ENCODE measurements at places on chromosomes 2 and 18.

- DNase-seq: no peak
Measured at GRCh38 chr2:6958616-6959235, 41.5 kb downstream of the RNF144A start.

DNA sequence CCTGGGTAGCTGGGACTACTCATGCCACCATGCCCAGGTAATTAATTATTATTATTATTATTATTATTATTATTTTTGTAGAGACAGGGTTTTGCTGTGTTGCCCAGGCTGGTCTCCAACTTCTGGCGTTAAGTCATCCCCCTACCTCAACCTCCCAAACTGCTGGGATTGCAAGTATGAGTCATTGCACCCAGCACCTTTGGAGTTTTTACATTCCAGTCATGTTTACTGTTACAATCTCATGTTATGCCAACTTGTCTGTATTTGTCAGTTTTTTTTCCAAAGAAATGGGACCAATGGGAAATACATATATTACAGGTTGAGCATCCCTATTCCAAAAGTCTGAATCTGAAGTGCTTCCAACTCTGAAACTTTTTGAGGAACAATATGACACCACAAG, 903.8 kb downstream of the SLC4A3 start:
- DNase-seq: no peak

DNA sequence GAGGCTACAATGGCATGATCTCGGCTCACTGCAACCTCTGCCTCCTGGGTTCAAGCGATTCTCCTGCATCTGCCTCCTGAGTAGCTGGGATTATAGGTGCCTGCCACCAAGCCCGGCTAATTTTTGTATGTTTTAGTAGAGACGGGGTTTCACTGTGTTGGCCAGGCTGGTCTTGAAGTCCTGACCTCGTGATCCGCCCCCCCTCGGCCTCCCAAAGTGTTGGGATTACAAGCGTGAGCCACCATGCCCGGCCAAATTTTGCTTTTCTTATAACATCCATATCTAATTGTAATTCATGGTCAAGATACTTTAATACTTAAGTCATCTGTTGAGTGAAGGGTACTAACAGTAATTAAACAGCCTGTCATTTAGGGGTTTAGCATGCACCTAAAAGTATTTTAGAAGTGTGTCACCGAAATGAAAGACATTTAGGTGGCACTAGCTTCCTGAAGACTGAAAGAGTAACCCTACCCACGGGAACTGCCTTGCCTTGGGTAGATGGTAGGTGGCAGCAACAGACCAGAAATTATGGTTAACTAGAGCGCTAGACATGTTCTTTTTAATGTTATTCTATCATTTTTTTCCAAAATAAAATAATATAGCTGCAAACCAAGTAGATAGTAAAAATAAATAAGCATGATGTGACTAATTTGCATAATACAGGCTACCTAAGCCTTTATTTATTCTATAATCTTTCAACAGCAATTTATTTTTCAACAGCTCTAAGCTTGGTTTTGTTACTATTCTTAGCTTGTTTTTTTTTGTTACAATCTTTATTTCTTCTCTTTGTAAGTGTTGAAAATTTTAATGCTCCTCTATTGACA, 8.6 kb upstream of the ACYP2 start:
- DNase-seq: peak; percentile 61

- no peak for DNase-seq
Measured at GRCh38 chr2:97908208-97908676, 87.5 kb downstream of the TMEM131 start.

GRCh38 chr2:218889937-218890336, 9.3 kb downstream of the WNT10A start:
- DNase-seq: no peak

- no peak for DNase-seq
Measured at GRCh38 chr2:56587456-56587855, 403.7 kb downstream of the CCDC85A start.

- no peak for DNase-seq
Measured at GRCh38 chr2:221042926-221043325, 529.2 kb downstream of the EPHA4 start.

DNA sequence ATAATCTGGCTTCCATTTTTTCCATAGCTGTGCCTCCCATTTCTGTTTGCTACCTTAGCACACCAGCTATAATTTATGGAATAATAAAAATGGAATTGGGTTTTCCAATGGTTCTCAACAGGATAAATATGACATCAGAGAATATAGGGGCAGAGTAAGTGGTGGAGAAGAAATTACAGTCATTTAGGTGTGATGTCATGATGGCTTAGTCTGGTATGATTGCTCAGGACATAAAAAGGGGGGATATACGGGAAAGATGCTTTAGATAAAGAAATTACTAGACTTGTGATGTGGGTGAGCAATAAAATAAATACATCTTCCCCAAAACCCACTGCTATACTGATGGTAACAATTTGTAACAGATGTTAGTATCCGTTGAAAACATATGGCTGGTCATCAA, 21.6 kb upstream of the KIF5C start:
- DNase-seq: no peak

- peak; percentile 51 for DNase-seq
Measured at GRCh38 chr2:134460583-134460998, 206.7 kb downstream of the MGAT5 start.

DNA sequence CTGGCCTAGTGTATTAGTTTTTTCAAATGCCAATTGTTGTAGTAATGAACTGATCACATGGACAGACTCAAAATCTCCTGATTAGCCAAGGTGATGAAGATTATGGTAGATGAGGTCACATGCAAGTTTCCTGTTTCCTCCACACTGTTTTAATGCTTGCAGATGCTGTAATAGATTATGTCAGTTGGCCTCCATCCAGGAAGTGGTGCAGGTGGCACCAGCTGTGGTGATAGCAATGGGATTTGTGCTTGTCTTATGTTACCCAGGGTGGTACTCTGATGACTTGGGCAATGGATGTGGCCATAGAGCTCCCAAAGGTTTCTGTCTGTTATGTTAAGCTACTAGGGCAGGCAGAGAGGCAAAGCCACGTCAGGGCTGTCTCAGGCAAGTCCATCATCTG, 332.9 kb upstream of the DDX18 start:
- peak; percentile 97 for DNase-seq

GRCh38 chr18:4454537-4455112, 482 bp downstream of the DLGAP1 start:
- DNase-seq: no peak

- DNase-seq: no peak
Measured at GRCh38 chr2:187577310-187577709, 23.1 kb upstream of the TFPI start.

DNA sequence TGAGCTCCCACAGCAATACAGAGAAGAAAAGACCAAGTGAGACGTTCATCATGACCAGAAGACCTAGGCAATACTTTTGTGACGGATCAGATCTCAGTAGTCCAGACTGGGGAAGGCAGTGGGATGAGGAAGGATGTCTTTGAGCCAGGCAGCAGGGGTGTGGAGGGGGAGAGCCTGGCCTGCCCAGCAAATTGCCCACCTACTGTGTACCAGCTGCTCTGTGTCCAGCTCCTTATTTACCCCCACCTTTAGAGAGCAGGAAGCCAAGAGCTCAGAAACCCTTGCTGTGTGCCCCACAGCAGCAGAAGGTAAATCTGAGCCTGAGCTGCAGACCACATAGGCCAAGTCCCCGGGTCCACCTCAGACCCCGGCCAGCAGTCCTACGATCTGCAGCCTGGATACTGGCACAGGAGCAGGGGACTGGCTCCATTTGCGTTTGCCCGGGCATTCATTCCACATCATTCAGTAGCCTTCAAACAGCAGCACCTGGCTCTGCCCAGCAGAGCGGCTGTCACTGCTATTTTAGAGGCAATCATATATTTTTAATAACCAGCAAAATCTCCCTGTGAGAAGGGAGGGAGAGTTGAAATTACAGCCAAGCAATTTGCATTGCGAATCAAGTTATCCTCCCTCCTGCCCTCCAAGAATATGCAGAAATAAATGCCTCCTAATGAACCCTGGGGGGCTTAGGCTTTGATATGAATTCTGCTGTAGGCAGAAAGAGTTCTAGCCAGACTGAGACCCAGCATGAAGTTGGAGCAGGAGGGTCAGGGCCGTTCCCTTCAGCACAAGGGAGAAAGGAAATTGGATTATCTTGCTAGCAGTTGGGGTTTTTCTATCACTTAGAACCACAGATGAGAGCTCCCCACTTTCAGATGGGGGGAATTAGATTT, 110.0 kb upstream of the FZD7 start:
- no peak for DNase-seq

DNA sequence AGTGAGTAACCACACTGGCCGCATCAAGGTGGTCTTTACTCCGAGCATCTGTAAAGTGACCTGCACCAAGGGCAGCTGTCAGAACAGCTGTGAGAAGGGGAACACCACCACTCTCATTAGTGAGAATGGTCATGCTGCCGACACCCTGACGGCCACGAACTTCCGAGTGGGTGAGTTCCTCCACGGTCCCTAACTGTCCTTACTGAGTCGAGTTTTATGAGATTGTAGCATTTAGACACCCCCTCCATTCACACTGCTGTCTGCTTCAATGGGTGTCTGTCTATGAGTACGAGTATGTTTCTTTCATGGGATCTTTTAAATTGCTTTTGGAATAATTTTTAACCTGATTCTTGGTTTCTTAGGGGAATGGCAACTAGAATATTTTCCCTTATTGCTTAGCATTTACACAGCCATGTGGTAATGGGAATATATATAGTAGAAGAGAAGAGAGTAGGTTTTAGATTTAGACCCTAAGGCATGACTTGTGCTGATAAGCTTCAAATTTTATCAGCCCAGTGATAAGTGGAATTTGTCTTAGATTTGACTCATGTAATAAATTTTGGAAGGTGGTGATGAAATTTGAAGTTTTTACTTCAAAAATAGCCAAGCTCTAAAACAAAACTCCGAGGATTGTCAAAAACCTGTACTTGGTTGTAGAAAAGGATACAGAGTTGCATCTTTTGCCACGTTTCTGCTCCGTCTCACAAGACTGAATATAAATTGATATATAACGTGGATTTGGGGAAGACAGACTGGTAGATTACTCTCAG, 188.2 kb downstream of the LTBP1 start:
- DNase-seq: no peak

- no peak for DNase-seq
Measured at GRCh38 chr18:7696780-7697179, 129.7 kb downstream of the PTPRM start.

DNA sequence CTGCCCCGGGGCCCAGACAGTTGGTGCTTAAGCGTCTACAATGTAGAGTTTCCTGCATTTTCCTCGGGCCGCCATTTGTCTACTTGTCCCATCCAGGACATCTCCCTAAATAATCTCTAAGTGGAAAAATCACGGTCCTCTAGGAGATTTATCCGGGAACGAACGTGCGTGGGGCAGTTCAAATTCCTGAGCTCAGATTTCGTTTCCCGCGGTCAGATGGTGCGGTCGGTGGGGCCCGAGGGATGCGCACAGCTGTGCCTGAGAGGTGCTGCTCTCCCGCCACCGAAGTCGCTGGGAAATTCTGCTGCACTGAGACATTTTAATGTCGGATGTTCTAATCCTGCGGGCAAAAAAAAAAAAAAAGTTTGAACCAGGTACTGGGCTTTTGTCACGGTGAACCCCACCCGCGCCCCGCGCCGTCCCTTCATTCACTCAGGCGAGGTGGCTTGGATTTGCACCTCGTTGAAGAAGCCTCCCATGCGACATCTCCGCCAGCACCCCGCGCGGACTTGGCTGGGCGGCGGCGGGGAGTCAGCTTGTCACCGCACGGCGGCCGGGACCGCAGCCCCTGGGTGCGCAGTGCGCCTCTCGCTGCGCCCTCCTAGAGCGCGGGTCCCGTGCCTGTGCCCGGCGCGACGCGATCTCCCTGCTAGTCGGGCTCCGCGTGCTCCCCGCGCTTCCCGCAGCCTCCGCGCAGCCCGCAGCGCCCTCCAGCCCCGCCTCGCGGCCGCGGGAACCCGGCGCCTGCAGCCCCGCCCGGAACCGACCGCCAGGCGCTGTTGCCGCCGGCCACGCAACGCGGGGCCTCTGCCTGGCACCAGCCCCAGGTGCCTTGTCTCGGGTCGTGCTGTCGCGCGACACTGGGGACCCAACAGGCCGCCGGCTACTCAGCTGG, 191.9 kb upstream of the TCF4 start:
- no peak for DNase-seq

DNA sequence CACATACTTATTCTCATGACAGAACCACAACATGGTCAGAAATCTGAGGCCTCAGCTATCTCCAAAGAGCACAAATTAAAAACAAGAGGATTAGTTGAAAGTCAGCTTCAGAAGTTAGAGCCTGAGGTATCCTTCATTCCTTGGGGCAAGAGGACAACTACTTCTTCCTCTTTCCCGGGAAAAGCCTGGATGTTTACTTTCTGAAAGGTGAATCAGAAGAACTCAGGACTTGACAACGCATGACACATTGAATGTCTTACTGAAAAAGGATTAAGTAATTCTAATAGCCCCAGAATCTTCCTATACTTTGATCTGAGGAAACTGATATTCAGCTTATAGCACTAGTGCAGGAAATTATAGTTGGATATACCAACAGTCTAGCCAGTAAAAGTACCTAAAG, 573.2 kb downstream of the METTL4 start:
- no peak for DNase-seq

- no peak for DNase-seq
Measured at GRCh38 chr2:235639428-235639773, 145.6 kb downstream of the AGAP1 start.

DNA sequence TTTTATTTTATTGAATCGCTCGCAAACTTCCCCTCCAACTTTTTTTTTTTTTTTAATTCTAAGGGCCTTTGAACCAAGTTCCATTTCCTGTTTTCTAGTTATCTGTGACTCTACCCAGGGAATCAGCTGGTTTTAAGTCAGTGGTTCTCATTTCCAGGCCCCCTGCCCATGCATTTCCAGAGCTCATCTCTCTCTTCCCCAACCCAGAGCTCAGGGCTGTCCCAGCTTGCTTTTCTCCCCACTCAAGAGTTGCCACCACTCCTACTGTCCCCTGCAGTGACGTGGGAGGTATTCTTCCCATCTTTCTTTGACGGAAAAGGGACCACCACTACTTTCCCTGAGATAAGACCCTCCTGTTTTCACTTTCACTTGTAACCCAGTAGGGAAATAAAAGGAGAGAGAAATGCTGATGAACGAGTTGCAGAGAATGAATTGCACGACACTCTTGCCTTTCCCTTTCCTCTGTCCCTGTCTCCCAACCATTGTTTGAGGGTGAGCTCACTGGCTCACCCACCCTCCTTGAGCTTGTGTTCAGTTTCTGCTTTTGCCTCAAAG, 42.1 kb downstream of the TET3 start:
- DNase-seq: no peak

- no peak for DNase-seq
Measured at GRCh38 chr2:190550137-190550536, 15.6 kb upstream of the NEMP2 start.

- DNase-seq: no peak
Measured at GRCh38 chr2:86048383-86048701, 57.3 kb downstream of the POLR1A start.

- DNase-seq: peak; percentile 39
Measured at GRCh38 chr18:79395761-79396404, at the start of gene NFATC1. TSS of gene NFATC1 (plus strand) at chr18:79395930. CDS start at chr18:79396225, 295 bp downstream.

DNA sequence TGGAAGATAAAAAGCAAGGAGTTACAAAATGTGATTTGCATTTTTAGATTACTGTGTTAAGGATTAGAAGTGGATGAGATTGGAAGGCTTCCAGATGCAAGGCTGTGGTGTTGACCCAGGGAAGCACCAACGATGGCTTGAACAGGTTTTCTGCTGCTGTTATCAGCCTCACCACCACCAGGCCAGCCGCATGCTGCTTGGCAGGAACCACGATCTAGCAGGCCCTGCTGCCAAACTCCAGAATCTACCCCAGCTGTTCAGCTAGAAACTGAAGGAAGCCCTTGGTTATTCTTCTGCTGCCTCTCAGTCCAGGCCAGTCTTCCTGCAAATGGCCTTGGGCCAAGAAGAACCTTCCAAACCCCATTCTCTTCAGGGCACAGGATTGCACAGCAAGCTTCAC, 133.9 kb downstream of the MTCL1 start:
- no peak for DNase-seq

GRCh38 chr2:80252294-80252986, 52.1 kb downstream of the LRRTM1 start:
- no peak for DNase-seq

All from Jurkat, Clone E6-1 (cell line).